Activated naive CD4-positive, alpha-beta T cell treated with anti-CD3 and anti-CD28 coated beads for 36 hours (primary cell): ENCODE measurements at places on chromosomes 3 and 15. TPM values are rescaled to one million over a fixed set of nuclear protein-coding genes. Genes with fewer than 3 reads are reported as not detected.

Gene GHSR
- not detected for total RNA-seq

- DNase-seq = no peak
These were observed 79.5 kb upstream of the EPHB3 start for GRCh38 chr3:184481984-184482671.

- DNase-seq = no peak
These were observed 7.4 kb downstream of the STARD9 start for GRCh38 chr15:42582569-42583375.

DNA sequence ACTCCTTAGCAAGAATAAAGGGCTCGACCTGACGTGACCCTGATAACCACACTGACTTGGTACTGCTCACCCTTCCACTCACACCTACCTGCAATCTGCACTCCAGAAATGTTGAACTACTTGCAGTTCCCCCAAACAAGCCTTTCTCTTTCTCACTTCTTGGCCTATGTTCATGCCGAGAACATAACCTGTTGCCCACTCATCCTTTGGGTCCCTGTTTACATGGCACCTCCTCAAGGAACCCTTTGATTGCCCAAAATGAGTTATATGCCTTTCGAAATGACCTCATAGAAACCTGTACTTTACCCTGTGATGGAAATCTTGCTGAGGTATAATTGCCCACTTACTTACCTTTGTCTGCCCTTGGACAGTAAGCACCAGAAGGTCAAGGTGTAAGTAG lies 96.2 kb downstream of the TMCO5A start:
- DNase-seq = no peak

Gene SPRED1
- total RNA-seq = 0.62 TPM

Gene MITF
- total RNA-seq = not detected

DNA sequence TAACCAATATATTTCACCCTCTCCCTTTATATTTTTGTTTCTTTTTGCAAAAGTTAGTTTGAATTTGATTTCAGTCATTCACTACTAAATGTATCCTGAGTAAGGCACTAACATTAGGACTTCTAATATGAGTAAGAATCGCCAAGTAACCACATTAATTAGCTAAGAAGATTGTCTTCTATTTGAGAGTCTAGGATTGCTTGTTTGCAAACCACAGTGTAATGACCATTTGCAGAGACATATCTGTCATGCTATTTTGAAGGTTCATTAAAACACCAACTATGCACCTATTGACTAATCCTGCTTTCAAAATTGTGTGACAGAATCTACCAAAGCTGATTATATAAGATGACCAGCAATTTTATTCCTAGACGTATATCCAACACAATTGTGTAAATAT lies 5.3 kb upstream of the EID1 start:
- no peak for DNase-seq

DNA sequence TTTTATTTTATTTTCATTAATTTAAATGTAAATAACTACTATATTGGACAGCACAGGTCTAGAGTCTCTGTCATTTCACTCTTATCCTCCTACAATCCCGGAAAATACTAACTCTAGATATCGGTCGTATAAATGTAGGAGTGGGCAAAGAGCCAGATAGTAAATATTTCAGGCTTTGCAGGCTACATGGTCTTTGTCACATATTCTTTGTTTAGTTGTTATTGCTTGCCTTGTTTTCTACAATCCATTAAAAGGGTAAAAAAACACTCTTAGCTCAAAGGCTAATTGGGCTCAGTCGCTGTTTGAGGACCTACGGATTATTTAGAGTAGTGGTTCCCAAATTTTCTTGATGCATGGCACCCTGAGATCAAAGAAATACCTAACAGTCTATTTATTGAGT lies 1.7 kb downstream of the KNL1 start:
- DNase-seq = no peak

DNA sequence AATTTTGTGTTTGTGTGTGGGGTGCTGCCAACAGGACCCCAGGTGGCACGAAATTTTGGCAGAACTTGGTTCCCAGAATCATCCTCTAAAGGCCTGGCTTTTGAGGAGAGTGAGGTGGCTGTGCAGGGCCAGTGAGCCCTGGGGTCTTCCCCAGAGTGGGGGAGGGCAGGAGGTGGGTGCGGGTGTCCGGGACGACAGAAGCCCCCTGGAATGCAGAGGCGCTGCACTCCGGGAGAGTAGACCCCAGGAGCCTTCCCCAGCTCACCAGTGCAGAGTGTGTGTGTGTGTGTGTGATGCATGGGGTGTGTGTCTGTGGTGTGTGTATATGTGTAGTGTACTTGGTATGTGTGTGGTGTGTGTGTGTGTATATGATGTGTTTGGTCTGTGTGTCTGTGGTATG lies 44.4 kb upstream of the SEC13 start:
- DNase-seq = no peak

DNA sequence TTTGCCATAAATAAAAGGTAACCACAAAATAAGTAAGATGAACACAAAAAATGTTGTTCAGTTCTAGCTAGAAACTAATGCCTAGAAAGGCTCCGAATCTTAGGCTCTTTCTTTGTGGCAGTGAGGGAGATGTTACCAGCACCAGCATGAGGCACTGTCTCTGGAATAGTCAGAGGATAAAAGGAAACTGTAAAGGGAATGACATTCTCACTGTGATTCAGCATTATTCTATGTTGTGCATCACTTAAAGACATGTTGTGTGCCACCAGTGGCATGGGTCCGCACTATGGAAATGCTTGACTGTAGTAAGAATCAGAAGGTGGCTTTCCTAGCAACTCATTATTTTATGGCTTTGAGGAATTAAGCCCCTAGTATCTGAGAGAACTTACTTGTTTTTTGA lies 70.8 kb downstream of the SEC22A start:
- no peak for DNase-seq

GRCh38 chr3:129025691-129026435 lies 24.8 kb downstream of the EFCC1 start:
- no peak for DNase-seq

DNA sequence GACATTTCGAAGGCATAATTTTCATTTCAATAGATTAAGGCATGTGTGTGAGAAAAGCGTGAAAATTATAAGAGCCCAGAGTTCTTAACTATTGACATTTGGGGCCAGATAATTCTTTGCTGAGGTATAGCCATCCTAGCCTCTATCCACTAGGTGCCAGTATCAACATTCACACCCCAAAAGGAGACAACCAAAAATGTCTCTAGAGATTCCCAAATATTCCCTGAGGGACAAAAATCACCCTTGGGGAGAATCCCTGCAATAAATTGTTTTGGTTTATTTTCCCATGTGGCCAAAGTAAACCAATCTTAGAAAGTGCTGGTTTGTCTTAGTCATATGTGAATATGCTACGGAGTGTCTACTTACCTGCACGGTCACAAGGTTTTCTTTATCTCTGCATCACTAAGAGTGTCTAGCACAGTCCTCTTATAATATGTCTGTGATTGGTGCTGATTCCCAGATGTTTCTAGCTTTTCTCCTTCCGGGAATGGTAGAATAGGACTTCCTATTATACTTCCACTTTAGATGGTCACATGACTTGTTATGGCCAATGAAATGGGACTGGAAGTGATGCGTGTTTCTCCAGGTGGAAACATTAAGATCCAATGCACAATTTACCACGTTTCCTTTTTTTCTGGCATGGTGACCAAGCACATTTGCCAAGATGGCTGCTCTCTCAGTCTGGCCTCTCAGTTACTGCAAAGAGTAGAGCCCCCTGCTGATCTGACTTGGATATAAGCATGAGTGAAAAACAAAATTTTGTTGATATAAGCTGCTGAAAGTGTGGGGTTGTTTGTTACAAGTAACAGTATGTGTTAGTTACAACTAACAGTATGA lies 8.0 kb upstream of the KBTBD8 start:
- no peak for DNase-seq

- DNase-seq = no peak
These were observed 24.9 kb downstream of the APPL1 start for GRCh38 chr3:57252404-57252803.

GRCh38 chr15:40879609-40880008 lies 5.6 kb upstream of the RHOV start:
- no peak for DNase-seq

- DNase-seq = no peak
These were observed 62.9 kb upstream of the PTX3 start for GRCh38 chr3:157373783-157374182.

DNA sequence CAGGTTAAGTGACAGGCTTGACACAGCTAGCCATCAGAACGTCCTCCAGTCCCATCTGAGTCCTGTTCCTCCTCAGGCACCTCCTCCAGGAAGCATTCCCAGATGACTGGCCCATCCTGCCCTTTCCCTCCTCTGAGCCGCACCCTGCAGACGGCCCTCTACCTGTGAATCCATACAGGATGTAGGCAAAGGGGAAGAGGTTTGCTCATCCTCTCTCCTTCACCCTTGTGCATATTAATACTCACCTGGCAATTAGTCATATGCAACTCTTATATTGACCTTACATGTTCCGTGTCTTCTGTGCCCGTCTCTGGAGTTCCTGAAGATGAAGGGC lies 61.9 kb downstream of the SMAD3 start:
- DNase-seq = no peak

GRCh38 chr15:34976743-34977142 lies 7.2 kb upstream of the AQR start:
- no peak for DNase-seq

GRCh38 chr3:49593041-49593440 lies 38.8 kb downstream of the BSN start:
- no peak for DNase-seq
